ENCODE measurements at places on chromosomes 13 and 19. TPM values are rescaled to one million over a fixed set of nuclear protein-coding genes. Genes with fewer than 3 reads are reported as not detected.
A peak's percentile ranks its signal among the peaks of the same experiment; 100 is the strongest.

GRCh38 chr13:23630349-23631093 lies 60.3 kb downstream of the TNFRSF19 start:
- DNase-seq: no peak
- peaks cover 49% of the 10 kb centered on the region for H3K4me1 ChIP-seq
- no peak overlapping the region for H3K4me3 ChIP-seq
- peak overlapping the region; percentile 38 for H3K27ac ChIP-seq
- H3K27me3 ChIP-seq: peaks cover 5% of the 10 kb centered on the region
- H3K36me3 ChIP-seq: peaks cover 4% of the 10 kb centered on the region

SMAD9 gene
- 43.6 TPM for total RNA-seq

PEX11G gene
- 2.6 TPM for total RNA-seq

ZNF729 gene
- total RNA-seq: not detected

- peaks cover 39% of the 10 kb centered on the region for H3K4me1 ChIP-seq
- H3K27ac ChIP-seq: peak overlapping the region; percentile 25
- no peaks in the 10 kb centered on the region for H3K36me3 ChIP-seq
- no peak for DNase-seq
- peaks cover 5% of the 10 kb centered on the region for H3K27me3 ChIP-seq
Observed at GRCh38 chr19:4393947-4394590, 6.3 kb downstream of the SH3GL1 start.

SPATA13 gene
- 7.4 TPM for total RNA-seq

GRCh38 chr13:101837288-101837687 lies 384.8 kb downstream of the ITGBL1 start:
- H3K4me3 ChIP-seq: no peak overlapping the region
- H3K36me3 ChIP-seq: no peaks in the 10 kb centered on the region
- DNase-seq: no peak
- H3K4me1 ChIP-seq: peaks cover 7% of the 10 kb centered on the region
- H3K27me3 ChIP-seq: no peaks in the 10 kb centered on the region

GRCh38 chr13:21347753-21348318 lies 111.3 kb downstream of the ZDHHC20 start:
- DNase-seq: no peak
- H3K4me3 ChIP-seq: no peak overlapping the region
- H3K27me3 ChIP-seq: no peaks in the 10 kb centered on the region
- no peak overlapping the region for H3K27ac ChIP-seq

GRCh38 chr13:22227895-22228294 lies 557.0 kb downstream of the FGF9 start:
- no peak overlapping the region for H3K4me3 ChIP-seq
- no peaks in the 10 kb centered on the region for H3K4me1 ChIP-seq
- no peak for DNase-seq
- no peak overlapping the region for H3K27ac ChIP-seq
- H3K27me3 ChIP-seq: peaks cover 2% of the 10 kb centered on the region

DNA sequence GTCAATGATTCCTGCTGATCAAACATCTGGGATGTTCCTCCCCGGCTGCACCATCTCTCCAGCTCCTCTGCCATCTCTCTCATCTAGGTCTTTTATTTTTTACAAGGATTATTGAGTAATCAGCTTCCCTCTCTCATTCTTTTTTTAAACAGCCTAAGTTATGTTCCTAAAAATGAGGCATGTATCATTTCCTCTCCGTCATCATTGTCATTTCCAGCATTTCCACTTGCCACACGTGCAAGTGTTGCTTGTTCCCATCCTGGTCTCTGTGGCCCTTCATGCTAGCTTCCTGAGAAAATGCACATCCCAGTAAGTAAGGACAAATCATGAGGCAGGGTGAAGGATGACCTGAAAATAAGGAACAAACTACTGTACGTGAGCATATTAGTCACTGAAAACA lies 102.7 kb upstream of the POSTN start:
- no peak overlapping the region for H3K4me3 ChIP-seq
- no peaks in the 10 kb centered on the region for H3K27me3 ChIP-seq
- H3K36me3 ChIP-seq: no peaks in the 10 kb centered on the region
- DNase-seq: no peak
- H3K4me1 ChIP-seq: no peaks in the 10 kb centered on the region

CATSPERD gene
- not detected for total RNA-seq

FRY gene
- total RNA-seq: 83.6 TPM

DNA sequence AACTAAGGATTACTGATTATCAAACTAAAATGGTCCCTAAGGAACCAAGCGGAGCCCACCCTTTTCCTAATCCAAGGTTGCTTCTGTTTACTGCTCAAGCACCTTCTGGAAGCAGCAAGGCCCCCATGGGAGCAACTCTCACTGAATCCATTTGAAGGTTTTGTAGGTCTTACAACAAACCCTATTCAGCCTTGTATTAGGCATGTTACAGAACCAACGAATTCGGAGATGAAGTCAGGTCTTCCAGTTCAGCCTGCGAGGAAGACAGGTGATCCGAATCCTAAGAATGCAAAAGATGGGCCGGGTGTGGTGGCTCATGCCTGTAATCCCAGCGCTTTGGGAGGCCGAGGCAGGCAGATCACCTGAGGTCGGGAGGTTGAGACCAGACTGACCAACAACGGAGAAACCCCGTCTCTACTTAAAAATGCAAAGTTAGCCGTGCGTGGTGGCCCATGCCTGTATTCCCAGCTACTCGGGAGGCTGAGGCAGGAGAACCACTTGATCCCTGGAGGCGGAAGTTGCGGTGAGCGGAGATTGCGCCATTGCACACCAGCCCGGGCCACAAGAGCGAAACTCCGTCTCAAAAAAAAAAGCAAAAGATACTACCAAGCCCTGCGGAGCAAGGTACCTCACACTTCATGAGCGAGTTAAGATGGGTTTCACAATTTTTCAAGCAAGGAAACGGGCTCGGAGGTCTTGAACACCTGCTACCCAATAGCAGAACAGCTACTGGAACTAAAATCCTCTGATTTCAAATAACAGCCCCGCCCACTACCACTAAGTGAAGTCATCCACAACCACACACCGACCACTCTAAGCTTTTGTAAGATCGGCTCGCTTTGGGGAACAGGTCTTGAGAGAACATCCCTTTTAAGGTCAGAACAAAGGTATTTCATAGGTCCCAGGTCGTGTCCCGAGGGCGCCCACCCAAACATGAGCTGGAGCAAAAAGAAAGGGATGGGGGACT lies 609 bp downstream of the ZAR1L start:
- no peaks in the 10 kb centered on the region for H3K27me3 ChIP-seq
- no peaks in the 10 kb centered on the region for H3K4me1 ChIP-seq
- peak overlapping the region; percentile 94 for H3K27ac ChIP-seq
- H3K4me3 ChIP-seq: peak overlapping the region; percentile 95
- no peaks in the 10 kb centered on the region for H3K36me3 ChIP-seq

WASF3 gene
- 10.1 TPM for total RNA-seq

DNA sequence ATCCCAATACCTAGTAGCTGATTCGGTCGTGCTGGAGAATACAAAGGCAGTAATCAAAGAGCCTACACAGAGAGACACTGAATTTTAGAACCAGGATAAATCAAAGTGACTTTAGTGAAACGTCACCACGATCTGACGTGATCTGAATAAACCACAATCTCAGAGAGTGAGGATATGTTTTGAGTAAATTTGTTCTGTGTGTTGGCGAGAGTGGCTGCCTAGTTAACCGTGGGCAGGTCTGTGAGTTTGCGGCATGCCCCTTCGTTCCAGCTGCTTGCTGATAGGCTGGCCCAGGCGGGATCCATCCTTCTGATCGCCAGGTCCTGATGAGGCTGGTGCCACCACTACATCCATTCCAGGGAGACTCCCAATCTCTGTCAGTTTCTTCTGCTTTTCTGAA lies 40.4 kb downstream of the LRCH1 start:
- no peaks in the 10 kb centered on the region for H3K36me3 ChIP-seq
- H3K4me1 ChIP-seq: peaks cover 18% of the 10 kb centered on the region
- no peak overlapping the region for H3K27ac ChIP-seq
- H3K27me3 ChIP-seq: no peaks in the 10 kb centered on the region
- DNase-seq: no peak
- H3K4me3 ChIP-seq: no peak overlapping the region

POU2F2 gene
- 53.4 TPM for total RNA-seq

DNA sequence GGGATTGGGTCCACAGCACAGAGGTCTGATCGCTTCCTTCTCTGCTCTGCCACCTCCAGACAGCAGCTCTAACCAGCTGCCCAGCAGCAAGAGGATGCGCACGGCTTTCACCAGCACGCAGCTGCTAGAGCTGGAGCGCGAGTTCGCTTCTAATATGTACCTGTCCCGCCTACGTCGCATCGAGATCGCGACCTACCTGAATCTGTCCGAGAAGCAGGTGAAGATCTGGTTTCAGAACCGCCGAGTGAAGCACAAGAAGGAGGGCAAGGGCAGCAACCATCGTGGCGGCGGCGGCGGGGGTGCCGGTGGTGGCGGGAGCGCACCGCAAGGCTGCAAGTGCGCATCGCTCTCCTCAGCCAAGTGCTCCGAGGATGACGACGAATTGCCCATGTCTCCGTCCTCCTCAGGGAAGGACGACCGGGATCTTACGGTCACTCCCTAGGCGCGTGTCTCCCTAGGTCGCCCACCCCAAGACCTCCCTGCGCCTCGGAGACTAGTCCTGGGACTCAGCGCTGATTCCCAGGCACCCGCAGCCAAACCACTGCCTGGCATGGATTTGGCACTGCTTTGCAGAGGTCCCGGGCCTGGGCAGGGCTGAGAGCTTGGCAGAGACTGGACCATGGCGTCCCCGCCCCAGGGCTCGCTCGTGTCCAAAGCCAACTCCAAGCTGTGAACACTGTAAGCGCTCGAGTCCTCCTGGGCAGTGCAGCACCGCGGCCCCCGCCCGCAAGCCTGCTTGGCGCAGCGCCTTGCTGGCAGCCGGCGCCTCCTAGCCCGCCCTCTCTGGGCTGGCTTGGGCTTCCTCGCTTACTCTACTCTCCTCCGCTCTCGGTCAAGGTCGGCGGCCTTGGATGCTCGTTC lies 1.5 kb downstream of the GSX1 start:
- peaks cover 13% of the 10 kb centered on the region for H3K4me1 ChIP-seq
- H3K27ac ChIP-seq: no peak overlapping the region
- peak overlapping the region; percentile 63 for H3K4me3 ChIP-seq

DNA sequence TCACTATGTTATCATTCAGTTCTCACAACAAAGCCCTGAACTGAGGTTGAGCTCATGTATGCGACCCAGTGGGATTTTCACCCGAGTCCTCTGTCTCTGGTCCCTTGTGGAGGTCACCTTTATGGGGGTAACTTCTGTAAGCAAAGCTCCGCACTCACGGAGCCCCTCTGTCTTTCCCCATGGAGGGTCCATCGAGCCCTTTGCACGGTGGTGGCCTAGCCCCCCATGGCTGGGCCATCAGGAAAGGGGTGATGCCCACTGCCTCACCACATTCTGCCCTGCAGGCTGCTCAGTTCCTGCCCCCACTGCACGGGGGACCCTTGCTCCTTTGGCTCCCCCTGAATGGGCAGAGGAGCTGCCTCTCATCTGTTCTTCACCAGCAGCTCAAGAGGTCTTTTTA lies 39.6 kb downstream of the CHST8 start:
- H3K36me3 ChIP-seq: no peaks in the 10 kb centered on the region
- DNase-seq: no peak
- no peak overlapping the region for H3K4me3 ChIP-seq
- H3K27ac ChIP-seq: no peak overlapping the region
- peaks cover 30% of the 10 kb centered on the region for H3K4me1 ChIP-seq

DNA sequence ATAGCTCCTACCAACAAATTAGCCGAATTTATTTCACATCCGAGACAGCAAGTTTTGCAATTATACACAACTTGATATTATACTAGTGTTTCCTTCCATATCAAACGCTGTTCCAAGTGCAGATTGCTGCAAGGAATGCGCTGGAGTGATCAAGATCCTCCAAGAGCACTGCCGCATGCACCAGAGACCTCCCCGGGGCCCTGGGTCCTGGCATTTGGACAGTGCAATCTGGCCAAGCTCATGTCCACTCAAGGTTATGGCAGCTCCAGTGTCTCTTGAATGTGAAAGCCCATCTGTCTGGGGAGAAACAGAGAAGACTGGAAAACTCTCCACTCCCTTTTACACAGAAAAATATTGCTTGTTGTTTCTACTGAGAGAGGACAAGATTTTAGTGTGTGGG lies 111.9 kb downstream of the HSPH1 start:
- no peak overlapping the region for H3K27ac ChIP-seq
- DNase-seq: peak; percentile 36
- no peaks in the 10 kb centered on the region for H3K36me3 ChIP-seq
- peaks cover 27% of the 10 kb centered on the region for H3K4me1 ChIP-seq
- H3K4me3 ChIP-seq: no peak overlapping the region

- no peak overlapping the region for H3K27ac ChIP-seq
- H3K4me1 ChIP-seq: no peaks in the 10 kb centered on the region
Observed at GRCh38 chr13:73235385-73235784, 176.6 kb downstream of the KLF5 start.

- DNase-seq: no peak
- no peak overlapping the region for H3K27ac ChIP-seq
- no peaks in the 10 kb centered on the region for H3K27me3 ChIP-seq
- peaks cover 5% of the 10 kb centered on the region for H3K4me1 ChIP-seq
- H3K4me3 ChIP-seq: no peak overlapping the region
Observed at GRCh38 chr19:30864391-30865215, 484.6 kb downstream of the TSHZ3 start.

OVOL3 gene
- not detected for total RNA-seq

DNA sequence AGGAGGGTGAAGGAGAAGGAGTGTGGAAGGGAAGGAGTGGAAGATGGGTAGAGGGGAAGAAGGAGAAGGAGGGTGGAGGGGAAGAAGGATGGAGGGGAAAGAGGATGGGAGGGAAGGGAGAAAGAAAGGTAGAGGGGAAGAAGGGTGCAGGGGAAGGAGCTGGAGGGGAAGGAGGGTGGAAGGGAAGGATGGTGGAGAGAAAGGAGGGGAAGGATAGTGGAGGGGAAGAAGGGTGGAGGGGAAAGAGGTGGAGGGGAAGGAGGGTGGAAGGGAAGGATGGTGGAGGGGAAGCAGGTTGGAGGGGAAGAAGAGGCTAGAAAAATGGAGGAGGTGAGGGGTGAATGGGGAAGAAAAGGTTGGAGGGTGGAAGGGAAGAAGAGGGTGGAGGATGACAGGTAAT lies 927.9 kb downstream of the UQCRFS1 start:
- no peaks in the 10 kb centered on the region for H3K4me1 ChIP-seq
- H3K4me3 ChIP-seq: no peak overlapping the region
- H3K36me3 ChIP-seq: no peaks in the 10 kb centered on the region
- DNase-seq: no peak
- H3K27ac ChIP-seq: no peak overlapping the region
- peaks cover 2% of the 10 kb centered on the region for H3K27me3 ChIP-seq

GRCh38 chr13:22278336-22278929 lies 607.6 kb downstream of the FGF9 start:
- H3K4me1 ChIP-seq: no peaks in the 10 kb centered on the region
- H3K27me3 ChIP-seq: no peaks in the 10 kb centered on the region
- no peak overlapping the region for H3K4me3 ChIP-seq

NLRP4 gene
- not detected for total RNA-seq

DNA sequence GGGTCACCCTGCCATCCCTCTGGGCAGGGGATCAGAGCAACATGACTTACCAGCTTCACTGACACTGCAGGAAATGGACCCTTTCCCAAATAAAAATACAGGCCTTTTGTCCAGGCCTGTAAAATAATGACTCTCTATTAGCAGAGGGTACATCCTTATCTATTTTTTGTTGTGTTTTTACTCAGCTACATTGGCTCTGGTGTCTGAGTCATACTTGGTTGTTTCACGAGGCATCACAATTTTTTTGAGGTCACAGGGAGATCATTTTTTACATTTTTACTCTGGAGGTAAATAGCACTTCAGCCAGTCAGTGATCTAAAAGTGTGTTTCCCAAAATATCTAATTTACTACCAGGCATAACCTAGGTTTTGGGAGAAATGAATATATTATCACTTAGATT lies 6.9 kb upstream of the HTR2A start:
- H3K4me1 ChIP-seq: no peaks in the 10 kb centered on the region
- H3K36me3 ChIP-seq: no peaks in the 10 kb centered on the region
- H3K4me3 ChIP-seq: no peak overlapping the region
- H3K27me3 ChIP-seq: no peaks in the 10 kb centered on the region

Data from glutamatergic neuron (in vitro differentiated cells).